ENCODE measurements at places on chromosomes 11 and 22.

DNA sequence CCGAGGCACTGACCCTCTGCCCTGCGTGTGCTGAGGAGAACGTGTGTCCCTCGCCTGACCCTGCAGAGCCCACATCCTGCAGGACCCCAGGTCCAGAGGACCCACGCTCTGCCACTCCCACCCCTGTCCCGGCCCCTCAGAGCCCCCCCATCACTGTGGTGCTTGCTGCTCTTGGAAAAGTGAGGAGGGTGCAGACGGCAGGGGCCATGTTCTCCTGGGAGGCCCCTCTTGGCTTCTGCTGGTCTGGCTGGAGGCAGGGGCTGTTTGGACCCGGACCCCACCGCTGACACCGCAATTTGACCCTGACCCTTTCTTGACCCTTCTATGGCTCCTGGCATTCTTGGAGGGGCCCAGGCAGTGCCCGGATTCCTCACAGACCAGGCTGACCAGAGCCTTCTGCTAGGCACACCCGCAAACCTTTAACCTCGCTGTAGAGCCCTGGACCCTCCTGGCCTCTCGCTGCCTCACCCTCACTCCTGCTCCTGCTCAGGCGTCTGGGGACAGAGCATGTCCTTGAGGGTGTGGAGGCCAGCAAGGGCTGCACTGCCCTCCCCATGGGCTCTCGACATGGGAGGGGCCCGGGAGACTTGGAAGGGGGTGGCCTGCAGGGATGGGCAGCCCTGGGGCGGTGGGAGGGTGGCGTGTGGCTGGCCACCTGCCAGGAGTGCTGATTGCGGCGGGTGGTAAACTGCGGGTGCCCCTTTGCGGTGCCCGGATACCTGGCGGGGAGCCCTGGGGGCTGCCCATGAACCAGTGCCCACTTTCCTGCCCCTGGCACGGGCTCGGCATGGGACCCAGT is 37.0 kb upstream of the MUC5AC start:
- DNase-seq, result no peak

GRCh38 chr11:133545199-133545803 is 13.0 kb upstream of the OPCML start:
- no peak for DNase-seq

DNA sequence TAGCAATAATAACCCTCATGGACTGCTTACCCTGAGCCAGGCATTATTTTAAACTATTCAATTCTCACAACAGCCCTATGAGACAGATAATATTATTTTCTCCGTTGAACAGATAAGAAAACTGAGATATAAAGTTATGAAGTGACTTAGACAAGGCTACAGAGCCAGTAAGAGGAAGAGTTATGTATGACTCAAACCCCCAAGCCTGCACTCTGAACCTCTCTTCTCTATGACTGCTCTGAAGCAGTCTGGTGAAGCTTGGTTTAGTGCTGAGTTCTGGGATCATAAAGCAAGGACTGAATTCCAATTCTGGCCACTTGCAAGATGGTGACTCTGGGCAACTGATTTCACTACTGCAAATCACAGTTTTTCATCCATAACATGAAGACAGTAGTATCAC is 34.5 kb downstream of the TNKS1BP1 start:
- DNase-seq, result no peak

- DNase-seq, result no peak
These were observed 17.2 kb downstream of the SLC5A4 start for GRCh38 chr22:32237906-32238305.

- no peak for DNase-seq
These were observed 156.4 kb upstream of the TBCEL start for GRCh38 chr11:120867531-120867930.

GRCh38 chr11:85746670-85747069 is 60.7 kb upstream of the CCDC89 start:
- DNase-seq, result no peak

DNA sequence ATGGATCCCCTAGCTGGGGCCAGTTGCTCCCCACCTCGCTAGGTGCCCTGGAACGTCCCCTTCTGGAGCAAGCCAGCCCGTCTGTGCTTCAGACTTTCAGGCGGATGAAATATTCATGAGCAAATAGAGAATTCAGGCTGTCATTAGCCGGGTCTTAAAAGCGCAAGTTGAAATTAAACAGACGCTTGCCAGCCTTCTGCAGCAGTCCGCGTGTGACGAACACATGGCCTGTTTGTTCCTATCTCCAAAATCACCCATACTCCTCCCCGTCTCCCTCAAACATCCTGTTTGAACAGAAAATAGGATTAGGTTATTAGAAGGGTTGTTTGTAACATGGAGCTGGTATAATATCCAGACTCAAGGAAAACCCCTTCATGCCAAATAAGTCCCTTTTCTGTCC is 38.7 kb downstream of the MYO18B start:
- DNase-seq, result no peak

- DNase-seq, result peak; percentile 86
These were observed 13.1 kb downstream of the USP2 start for GRCh38 chr11:119368121-119369034.
